ENCODE measurements at places on chromosomes 1 and 21. TPM values are rescaled to one million over a fixed set of nuclear protein-coding genes. Genes with fewer than 3 reads are reported as not detected.
A peak's percentile ranks its signal among the peaks of the same experiment; 100 is the strongest.

The TAF5L gene
- total RNA-seq = 28.9 TPM

GRCh38 chr1:56576880-56577405 lies 2.4 kb downstream of the PLPP3 start:
- H3K36me3 ChIP-seq = no peaks in the 10 kb centered on the region
- no peak for DNase-seq
- no peaks in the 10 kb centered on the region for H3K27me3 ChIP-seq
- no peak overlapping the region for H3K27ac ChIP-seq

The GBP6 gene
- total RNA-seq = 0.22 TPM

DNA sequence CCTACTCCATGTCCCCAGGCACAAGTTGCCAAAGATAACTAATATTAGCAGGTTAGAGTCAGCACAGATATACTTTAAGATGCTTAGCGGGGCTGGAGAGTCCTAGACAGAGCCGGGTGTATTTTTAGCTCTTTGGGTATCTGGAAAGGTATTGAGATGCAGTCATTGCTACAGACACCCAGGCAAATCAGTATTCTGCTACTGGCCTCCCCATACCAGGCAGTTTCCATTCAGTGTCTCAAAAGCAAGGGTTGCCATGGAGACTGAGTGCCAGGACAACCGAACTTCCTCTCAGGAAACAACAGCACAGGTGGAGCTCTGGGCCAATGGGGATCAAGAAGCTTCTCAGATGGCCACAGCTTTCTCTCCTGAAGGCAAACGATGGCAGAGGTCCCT lies 45.3 kb downstream of the KCNC4 start:
- H3K27me3 ChIP-seq = peaks cover 15% of the 10 kb centered on the region
- H3K4me3 ChIP-seq = no peak overlapping the region
- H3K4me1 ChIP-seq = no peaks in the 10 kb centered on the region
- no peak overlapping the region for H3K27ac ChIP-seq
- no peaks in the 10 kb centered on the region for H3K36me3 ChIP-seq
- no peak for DNase-seq

DNA sequence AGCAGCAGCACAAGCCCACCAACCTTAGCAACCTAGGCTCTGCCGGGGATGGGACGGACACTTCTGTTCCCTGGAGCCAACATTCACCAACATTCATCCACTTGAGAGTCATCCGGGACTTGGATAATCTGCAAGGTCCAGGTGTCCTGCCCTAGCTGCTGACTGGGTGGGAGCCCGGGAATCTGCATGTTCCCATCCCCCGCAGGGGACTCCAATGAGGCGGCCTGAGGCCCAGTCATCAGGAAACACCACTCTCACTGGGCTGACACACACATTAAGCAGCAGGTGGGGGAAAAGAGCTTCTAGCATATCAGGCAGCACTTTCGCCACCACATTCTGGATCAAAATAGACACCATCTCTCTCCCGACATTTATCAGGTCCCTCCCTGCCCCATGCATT lies 38.4 kb upstream of the CCSAP start:
- H3K27ac ChIP-seq = no peak overlapping the region
- no peaks in the 10 kb centered on the region for H3K36me3 ChIP-seq
- no peak for DNase-seq
- H3K27me3 ChIP-seq = no peaks in the 10 kb centered on the region
- no peak overlapping the region for H3K4me3 ChIP-seq
- H3K4me1 ChIP-seq = no peaks in the 10 kb centered on the region

- H3K36me3 ChIP-seq = no peaks in the 10 kb centered on the region
- DNase-seq = no peak
- H3K27me3 ChIP-seq = peaks cover 4% of the 10 kb centered on the region
- H3K27ac ChIP-seq = no peak overlapping the region
- no peaks in the 10 kb centered on the region for H3K4me1 ChIP-seq
- no peak overlapping the region for H3K4me3 ChIP-seq
Measured at GRCh38 chr1:20220036-20220435, 33.7 kb upstream of the PLA2G2C start.

GRCh38 chr1:147089457-147089856 lies 82.8 kb downstream of the PRKAB2 start:
- no peak overlapping the region for H3K4me3 ChIP-seq
- H3K4me1 ChIP-seq = no peaks in the 10 kb centered on the region
- H3K36me3 ChIP-seq = no peaks in the 10 kb centered on the region
- no peak overlapping the region for H3K27ac ChIP-seq
- H3K27me3 ChIP-seq = peaks cover 13% of the 10 kb centered on the region

- peaks cover 9% of the 10 kb centered on the region for H3K36me3 ChIP-seq
- H3K4me1 ChIP-seq = peaks cover 36% of the 10 kb centered on the region
Measured at GRCh38 chr1:206921772-206922265, at the start of gene FCMR. Gene FCMR (minus strand): TSS chr1:206921941. CDS start chr1:206921854, 87 bp downstream.

- no peak overlapping the region for H3K27ac ChIP-seq
- no peaks in the 10 kb centered on the region for H3K4me1 ChIP-seq
- no peak for DNase-seq
- peaks cover 7% of the 10 kb centered on the region for H3K36me3 ChIP-seq
- no peaks in the 10 kb centered on the region for H3K27me3 ChIP-seq
- H3K4me3 ChIP-seq = no peak overlapping the region
Measured at GRCh38 chr1:182809414-182809957, 19.9 kb downstream of the NPL start.

DNA sequence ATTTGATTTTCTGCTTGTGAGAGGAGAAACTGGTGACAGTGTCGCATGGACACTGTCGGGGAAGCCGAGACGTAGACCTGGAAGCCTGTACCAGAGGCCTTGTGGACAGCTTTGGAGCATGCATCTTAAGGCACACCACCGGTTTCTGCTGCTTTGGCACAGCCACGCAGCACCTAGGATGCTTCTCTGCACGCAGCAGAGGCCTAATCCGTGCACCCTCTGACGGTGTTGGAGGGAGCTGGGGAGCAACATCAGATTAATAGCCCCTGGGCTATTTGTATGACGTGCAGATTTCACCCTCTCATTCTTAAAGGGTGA lies 30.3 kb downstream of the TEX35 start:
- peaks cover 19% of the 10 kb centered on the region for H3K4me1 ChIP-seq
- DNase-seq = no peak
- no peak overlapping the region for H3K27ac ChIP-seq

- H3K27ac ChIP-seq = no peak overlapping the region
- no peaks in the 10 kb centered on the region for H3K27me3 ChIP-seq
- no peak for DNase-seq
- H3K4me3 ChIP-seq = no peak overlapping the region
- H3K36me3 ChIP-seq = no peaks in the 10 kb centered on the region
- peaks cover 3% of the 10 kb centered on the region for H3K4me1 ChIP-seq
Measured at GRCh38 chr1:40973912-40974311, 5.6 kb upstream of the CTPS1 start.

The BCAR3 gene
- total RNA-seq = 2.5 TPM

- peak overlapping the region; percentile 66 for H3K4me3 ChIP-seq
- DNase-seq = no peak
- no peaks in the 10 kb centered on the region for H3K27me3 ChIP-seq
- H3K27ac ChIP-seq = no peak overlapping the region
- H3K36me3 ChIP-seq = no peaks in the 10 kb centered on the region
- peaks cover 12% of the 10 kb centered on the region for H3K4me1 ChIP-seq
Measured at GRCh38 chr1:209805341-209805781, 581 bp downstream of the IRF6 start.

GRCh38 chr1:187038784-187039183 lies 210.0 kb downstream of the PLA2G4A start:
- H3K4me1 ChIP-seq = no peaks in the 10 kb centered on the region
- H3K36me3 ChIP-seq = no peaks in the 10 kb centered on the region
- H3K4me3 ChIP-seq = no peak overlapping the region
- DNase-seq = no peak
- no peaks in the 10 kb centered on the region for H3K27me3 ChIP-seq
- no peak overlapping the region for H3K27ac ChIP-seq

- peaks cover 28% of the 10 kb centered on the region for H3K27me3 ChIP-seq
- H3K27ac ChIP-seq = no peak overlapping the region
- no peak overlapping the region for H3K4me3 ChIP-seq
- DNase-seq = no peak
- H3K36me3 ChIP-seq = no peaks in the 10 kb centered on the region
- no peaks in the 10 kb centered on the region for H3K4me1 ChIP-seq
Measured at GRCh38 chr1:18018366-18018765, 89.2 kb upstream of the IGSF21 start.

- H3K36me3 ChIP-seq = no peaks in the 10 kb centered on the region
- peaks cover 16% of the 10 kb centered on the region for H3K4me1 ChIP-seq
- H3K27me3 ChIP-seq = peaks cover 75% of the 10 kb centered on the region
- H3K27ac ChIP-seq = no peak overlapping the region
- no peak overlapping the region for H3K4me3 ChIP-seq
- DNase-seq = no peak
Measured at GRCh38 chr1:23215751-23216449, 1.4 kb downstream of the HTR1D start.

DNA sequence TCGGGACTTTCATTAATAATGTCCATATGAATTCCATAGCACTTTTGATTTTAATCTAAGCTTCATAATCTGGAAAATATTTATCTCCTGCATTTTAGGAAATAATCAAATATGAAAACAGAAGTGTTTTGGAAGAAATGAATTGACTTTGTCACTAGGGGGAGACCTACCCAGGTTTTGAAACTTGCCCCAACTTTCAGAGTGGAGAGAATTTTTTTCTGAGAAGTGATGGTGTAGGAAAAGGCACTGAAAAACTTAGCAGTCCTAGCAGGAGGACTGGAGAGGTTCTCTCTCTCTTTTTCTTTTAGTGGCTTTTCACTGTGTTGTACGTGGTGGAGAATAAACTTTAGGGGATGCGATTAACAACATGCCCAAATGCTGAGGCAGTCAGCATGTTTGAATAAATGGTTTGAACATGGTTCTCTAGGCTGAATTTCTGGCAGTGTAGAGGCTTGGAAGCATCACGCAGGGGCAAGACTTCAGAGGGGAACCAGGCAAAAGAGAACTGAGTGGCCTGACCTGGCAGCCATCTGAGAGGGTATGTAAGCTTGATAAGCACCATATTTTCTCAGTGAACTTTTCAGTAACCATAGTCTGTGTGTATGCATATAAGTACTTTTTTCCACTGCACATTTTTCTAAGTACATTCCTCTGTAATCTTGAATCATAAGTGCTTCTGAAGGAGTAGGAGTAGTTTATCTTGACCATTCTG lies 68.3 kb upstream of the NEK7 start:
- H3K36me3 ChIP-seq = no peaks in the 10 kb centered on the region
- no peaks in the 10 kb centered on the region for H3K4me1 ChIP-seq
- DNase-seq = no peak
- H3K4me3 ChIP-seq = no peak overlapping the region

GRCh38 chr1:182630586-182630985 lies 26.4 kb upstream of the RGS16 start:
- no peaks in the 10 kb centered on the region for H3K27me3 ChIP-seq
- H3K4me1 ChIP-seq = peaks cover 15% of the 10 kb centered on the region
- H3K27ac ChIP-seq = no peak overlapping the region

DNA sequence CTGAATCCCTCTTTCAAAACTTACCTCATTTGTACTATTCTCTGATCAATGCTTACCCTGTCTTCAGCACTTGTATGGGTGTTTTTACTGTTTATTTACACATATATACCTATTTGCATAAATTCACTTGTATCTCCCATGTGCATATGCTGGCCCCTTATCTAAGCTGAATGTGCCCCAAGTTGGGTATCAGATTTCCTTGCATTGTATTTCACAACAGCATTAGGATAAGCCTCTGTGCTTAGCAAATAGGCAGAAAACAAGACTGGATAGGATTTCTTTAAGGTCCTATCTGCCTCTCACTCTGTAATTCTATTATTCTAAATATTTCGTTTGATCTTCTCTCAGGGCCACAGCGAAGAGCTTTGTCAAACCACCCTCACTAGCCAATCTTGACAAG lies 45.9 kb upstream of the IPO9 start:
- H3K4me3 ChIP-seq = no peak overlapping the region
- H3K27me3 ChIP-seq = peaks cover 2% of the 10 kb centered on the region
- no peak overlapping the region for H3K27ac ChIP-seq
- H3K4me1 ChIP-seq = no peaks in the 10 kb centered on the region

GRCh38 chr1:222828939-222829338 lies 14.1 kb downstream of the DISP1 start:
- H3K4me1 ChIP-seq = no peaks in the 10 kb centered on the region
- DNase-seq = no peak
- no peak overlapping the region for H3K4me3 ChIP-seq
- H3K36me3 ChIP-seq = no peaks in the 10 kb centered on the region
- no peak overlapping the region for H3K27ac ChIP-seq
- H3K27me3 ChIP-seq = no peaks in the 10 kb centered on the region

DNA sequence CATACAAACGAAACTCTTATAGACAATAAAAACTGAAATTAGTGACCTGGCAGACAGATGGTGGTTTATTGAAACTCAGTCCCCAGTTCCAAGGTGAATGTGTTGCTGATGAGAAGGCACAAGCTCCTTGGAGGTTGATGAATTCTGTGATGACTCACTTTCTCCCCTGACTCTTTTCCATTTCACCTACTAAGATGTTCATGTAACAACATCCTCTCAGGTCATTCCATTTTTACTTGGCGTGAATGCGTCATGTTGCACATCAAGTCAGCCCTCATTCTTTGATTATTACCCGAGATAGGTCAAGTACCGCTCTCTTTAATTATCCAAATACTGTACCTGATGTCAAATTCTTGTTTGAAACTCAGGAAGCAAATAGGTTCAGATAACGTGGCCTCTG lies 10.1 kb upstream of the IL10RB start:
- peaks cover 24% of the 10 kb centered on the region for H3K36me3 ChIP-seq
- H3K27me3 ChIP-seq = no peaks in the 10 kb centered on the region
- no peak overlapping the region for H3K4me3 ChIP-seq
- DNase-seq = no peak
- peaks cover 4% of the 10 kb centered on the region for H3K4me1 ChIP-seq
- no peak overlapping the region for H3K27ac ChIP-seq

DNA sequence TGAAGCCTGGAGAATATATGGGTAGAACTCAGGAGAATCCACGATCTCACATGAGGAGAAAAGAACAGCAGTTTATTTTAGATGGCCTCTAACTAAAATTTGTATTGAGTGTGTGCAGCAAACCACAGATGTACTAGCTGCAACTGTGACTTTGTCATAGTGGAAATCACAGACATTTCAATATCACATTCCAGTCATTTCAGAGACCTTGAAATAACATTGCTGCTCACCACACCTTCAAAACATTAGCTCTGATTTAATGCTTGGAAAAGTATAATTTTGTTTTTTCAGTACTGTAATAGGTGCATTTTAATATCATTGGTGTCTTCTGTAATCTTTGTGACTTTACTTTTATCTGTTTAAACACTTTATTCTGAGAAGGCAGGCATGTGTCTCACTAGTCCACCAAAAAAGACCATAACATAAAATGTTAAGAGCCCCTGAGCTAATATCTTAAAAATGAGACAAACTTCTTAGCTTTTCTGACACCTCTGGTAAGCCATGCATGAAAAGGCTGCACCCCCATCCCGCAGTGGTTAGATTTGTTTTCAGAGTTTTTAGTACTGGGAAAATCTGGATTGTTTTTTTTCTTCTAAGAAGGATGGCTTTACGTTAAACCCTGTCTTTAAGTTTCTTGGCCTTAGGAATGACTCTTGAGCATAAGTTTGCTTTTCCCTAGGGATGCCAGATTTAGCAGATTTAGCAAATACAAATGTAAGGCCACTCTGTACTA lies 30.1 kb downstream of the KCNJ15 start:
- DNase-seq = no peak
- no peaks in the 10 kb centered on the region for H3K27me3 ChIP-seq
- H3K36me3 ChIP-seq = no peaks in the 10 kb centered on the region
- peaks cover under 1% of the 10 kb centered on the region for H3K4me1 ChIP-seq
- H3K4me3 ChIP-seq = no peak overlapping the region
- no peak overlapping the region for H3K27ac ChIP-seq

Measured in T-cell (primary cell).